ENCODE measurements at places on chromosomes 11 and 22. TPM values are rescaled to one million over a fixed set of nuclear protein-coding genes. Genes with fewer than 3 reads are reported as not detected.

The RAB3IL1 gene
- 20.6 TPM for total RNA-seq

The DEPDC5 gene
- 15.4 TPM for total RNA-seq

The RIMBP3C gene
- 0.31 TPM for total RNA-seq

The OR6T1 gene
- not detected for total RNA-seq

The DGKZ gene
- 58.0 TPM for total RNA-seq

The HORMAD2 gene
- total RNA-seq: not detected

- DNase-seq: no peak
Observed at GRCh38 chr22:33418484-33418883, 360.3 kb upstream of the SYN3 start.

- no peak for DNase-seq
Observed at GRCh38 chr11:65454311-65454695, 31.7 kb downstream of the NEAT1 start.

GRCh38 chr11:92811341-92811740, 158.1 kb upstream of the MTNR1B start:
- no peak for DNase-seq

GRCh38 chr11:103051981-103052380, 40.0 kb downstream of the DCUN1D5 start:
- DNase-seq: no peak
